ENCODE measurements at places on chromosomes 1 and 21.

DNA sequence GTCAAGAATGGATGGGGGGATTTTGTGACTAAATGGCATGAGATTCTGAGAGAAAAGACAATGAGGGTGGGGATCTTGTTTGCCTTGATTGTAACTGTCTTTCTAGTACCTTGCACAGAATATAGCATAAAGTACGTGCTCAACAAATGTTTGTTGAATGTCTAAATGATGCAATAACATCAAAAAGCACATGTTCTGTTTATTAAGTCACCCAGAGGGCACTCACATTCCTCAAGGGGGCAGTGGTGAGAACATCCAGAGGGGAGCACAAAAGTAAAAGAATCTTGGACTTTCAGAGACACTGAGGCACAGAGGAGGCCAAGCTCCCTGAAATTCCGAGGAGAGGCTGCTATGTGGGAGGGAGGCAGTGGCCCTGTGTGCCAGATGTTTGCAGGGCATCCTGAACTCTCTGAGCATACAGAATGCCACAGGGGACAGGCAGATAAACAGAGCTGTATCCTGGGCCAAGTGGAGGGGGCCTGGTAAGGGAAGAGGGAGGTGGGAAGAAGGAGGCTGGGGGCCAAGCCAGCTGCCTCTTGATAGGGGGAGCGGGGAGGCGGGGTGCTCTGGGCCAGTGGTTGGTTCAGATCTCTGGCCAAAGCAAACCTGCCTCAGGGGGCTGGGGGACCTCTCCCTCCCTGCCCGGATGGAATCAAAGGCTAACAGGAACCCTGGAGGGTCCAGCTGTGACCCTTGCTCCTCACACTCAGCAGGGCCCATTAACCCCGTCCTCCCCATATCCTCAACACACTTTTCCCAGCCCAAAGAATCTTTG, 6.5 kb upstream of the ATP1A2 start:
- DNase-seq = peak; percentile 57

- no peak for DNase-seq
Observed at GRCh38 chr1:185318431-185319138, 1.5 kb upstream of the IVNS1ABP start.

GRCh38 chr1:28123461-28123961, 35.1 kb upstream of the EYA3 start:
- no peak for DNase-seq

DNA sequence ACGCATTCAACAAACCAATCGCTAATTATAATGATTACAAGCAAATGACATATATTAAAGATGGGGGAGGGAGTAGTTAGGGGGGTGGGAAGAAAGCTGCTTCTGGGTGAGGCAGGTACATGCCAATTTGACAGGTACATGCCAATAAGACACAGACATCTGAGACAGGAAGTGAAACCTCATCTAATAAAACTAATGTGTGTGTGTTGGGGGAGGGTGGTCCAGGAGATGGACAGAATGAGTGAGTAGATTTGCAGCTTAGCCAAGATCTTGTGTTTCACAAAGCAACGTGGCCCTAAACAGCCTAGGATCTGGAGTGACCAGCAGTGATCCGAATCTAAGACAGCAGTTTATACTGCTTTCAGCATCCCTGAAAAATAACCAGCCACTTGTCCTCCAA, 10.8 kb downstream of the CFAP45 start:
- DNase-seq = no peak

- DNase-seq = no peak
Observed at GRCh38 chr1:152533327-152533938, 19.2 kb downstream of the CRCT1 start.
